ENCODE measurements at places on chromosomes 5 and 9.

GRCh38 chr9:72132052-72132451, 17.2 kb upstream of the GDA start:
- DNase-seq: no peak

- no peak for DNase-seq
Measured at GRCh38 chr5:126124706-126125345, 298.4 kb upstream of the GRAMD2B start.

GRCh38 chr5:141695627-141696215, 13.7 kb upstream of the ARAP3 start:
- no peak for DNase-seq

DNA sequence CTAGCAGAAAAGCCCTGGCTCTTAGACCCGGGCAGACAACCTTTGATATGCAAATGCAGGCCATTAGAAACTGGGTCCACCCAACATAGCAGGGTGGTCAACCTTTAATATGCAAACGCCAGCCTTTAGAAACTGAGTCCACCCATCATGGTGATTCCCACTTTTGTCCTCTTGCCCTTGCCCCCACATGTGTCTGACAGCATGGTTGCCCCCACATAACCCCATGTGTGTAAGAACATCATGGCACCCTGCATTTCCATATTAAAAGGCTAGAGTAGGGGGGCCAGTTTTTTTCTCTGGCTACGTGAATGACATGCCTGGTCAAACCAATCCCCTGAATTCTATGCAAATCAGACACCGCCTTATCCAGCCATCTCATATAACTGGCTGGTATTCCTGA, 273.2 kb upstream of the PRDM9 start:
- no peak for DNase-seq

DNA sequence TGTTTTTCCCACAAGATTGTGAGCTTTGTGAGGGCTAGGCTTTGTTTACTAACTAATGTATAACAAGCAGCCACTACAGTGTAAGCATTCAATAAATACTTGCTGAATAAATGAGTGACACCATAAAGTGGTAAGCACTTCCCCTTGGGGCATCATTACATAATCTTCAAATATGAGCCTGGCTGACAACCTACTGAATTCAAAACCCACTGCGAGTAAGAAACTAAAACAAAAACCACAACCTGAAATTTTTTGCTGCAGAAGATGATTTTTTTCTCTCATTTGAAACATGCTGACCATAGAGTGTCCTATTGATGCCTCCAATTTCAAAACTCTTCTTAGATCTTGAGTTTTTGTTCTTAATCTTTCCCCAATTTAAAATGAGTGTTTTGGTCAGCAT, 331.3 kb upstream of the CCNG1 start:
- DNase-seq: no peak

- no peak for DNase-seq
Measured at GRCh38 chr5:10649666-10650380, 86.0 kb downstream of the ANKRD33B start.

DNA sequence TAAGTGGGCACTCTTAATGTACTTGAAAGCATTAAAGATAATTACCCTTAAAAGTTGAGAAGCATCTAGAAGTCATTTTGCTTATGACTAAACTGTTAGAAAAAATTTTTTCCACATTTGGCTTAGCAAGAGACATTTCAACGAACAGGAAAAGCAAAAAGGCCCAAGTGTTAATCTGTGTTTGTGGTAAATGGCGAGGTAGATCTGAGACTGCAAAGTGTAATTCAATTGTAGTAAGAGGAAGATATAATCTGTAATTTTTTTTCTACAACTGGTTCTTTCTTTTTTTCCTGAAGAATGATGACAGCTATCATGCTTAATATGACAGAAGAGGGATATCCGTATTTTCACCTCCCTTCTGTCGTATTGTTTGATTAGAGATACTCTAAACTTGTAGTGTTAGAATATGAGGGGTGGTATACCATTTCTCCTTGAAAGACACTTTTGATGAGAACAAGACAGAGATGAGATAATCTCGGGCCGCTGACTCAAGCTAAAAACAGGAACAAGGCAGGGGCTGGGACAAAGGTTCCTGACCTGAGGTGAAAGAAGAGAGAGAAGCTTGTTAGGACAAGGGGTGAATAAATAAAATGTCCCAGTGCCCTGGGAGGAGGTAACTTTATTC, 459.3 kb upstream of the ZNF608 start:
- no peak for DNase-seq

DNA sequence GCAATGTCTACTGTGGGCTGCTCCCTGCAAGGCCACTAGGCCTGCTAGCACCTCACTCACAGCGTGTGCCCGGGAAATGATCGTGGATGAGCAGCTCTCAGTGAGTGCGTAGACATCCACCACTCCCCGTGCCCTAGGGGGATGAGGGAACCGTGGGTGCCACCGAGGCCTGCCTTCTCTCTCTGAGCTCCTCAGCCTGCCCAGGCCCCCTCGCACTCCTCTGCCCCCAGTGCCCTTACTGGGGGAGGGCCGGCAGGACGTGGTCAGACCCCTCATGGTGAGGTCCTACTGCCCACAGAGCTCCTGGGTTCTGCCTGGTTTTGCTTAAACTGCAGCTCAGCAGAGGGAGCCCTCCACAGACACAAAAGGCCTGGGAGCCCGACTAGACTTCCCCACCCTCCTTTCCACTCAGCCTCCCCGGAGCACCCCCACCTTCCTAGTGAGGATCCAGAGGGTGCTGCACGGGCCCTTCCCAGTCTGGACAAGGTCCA, 220.0 kb downstream of the CACNA1B start:
- DNase-seq: peak; percentile 80

GRCh38 chr5:168165221-168165914, 126.1 kb upstream of the WWC1 start:
- DNase-seq: no peak

DNA sequence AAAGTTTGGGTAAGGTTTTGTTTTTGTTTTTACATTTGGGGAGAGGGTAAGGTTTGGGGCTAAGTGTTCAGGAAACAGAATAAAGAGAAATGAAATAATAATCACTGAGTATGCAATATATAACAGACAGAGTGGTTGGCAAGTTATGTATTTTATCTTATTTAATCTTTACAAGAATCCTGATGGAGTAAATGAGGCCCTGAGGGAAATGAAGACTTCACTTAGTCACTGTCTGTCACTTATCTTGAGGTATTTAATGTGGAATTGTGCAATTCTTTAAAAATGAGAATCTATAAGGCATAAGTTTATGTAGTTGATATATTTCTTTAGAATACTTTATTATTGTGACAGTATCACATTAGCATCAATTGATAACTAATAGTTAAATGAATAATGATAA, 48.1 kb downstream of the TEK start:
- no peak for DNase-seq

GRCh38 chr5:107516452-107517184, 154.1 kb downstream of the EFNA5 start:
- DNase-seq: no peak

- no peak for DNase-seq
Measured at GRCh38 chr5:61918611-61919010, 387.4 kb upstream of the KIF2A start.

- DNase-seq: no peak
Measured at GRCh38 chr5:16926417-16926816, 9.7 kb downstream of the MYO10 start.

DNA sequence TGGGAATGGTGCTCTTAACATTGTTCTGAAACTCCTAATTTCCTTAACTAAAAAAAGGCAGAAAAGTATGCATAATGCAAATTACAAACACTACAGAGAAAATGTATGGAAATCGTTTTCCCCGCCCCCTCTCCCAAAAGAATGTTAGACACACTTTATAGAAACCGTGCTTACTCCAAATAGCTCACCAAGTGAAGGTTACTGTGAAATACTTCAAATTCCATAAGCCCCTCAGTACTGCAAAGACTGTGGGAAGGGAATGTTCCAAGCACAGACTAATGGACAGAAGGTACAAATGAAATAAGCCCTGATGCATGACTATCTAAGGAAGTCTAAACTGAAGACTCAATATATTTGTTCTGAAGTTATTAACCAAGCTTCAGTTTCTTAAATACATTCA, 12.5 kb downstream of the MAPKAP1 start:
- no peak for DNase-seq

DNA sequence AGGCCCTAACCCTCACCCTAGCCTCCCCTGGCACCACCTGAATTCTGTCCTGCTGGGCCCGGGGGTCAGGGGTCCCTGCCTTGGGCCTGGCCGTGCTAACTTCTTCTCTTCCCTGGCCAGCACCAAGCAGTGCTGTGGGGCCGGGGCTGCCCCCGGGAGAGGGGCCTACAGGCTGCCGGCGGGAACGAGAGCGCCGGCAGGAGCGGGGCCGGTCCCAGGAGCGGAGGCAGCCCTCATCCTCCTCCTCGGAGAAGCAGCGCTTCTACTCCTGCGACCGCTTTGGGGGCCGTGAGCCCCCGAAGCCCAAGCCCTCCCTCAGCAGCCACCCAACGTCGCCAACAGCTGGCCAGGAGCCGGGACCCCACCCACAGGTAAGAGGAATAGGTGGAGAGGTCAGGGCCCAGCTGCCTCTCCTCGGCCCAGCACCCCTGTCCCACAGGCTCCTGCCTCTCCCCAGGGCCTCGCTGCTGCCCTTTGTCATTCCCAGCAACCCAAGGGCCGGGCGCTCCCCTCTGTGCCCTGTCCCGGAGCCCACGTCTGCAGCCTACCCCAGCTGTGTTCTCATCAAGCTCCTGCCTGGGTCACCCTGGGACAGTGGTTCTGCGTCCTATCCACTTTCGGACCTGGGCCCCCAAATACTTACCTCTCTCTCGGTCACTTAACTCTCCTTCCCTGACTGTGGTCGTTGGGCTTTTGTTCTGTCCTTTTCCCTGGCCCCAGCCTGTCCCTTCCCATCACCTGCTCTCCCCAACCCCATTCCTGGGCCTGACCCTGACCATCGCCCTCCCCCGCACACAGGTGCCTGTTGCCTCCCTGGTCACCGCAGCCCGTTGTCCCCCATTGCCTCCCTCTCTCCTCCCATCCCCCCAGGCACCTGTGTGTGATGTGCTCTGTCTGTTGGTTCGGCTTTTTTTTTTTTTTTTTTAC, 243.2 kb downstream of the CACNA1B start:
- DNase-seq: no peak

GRCh38 chr5:151036556-151036955, 16.2 kb downstream of the GPX3 start:
- no peak for DNase-seq

- DNase-seq: no peak
Measured at GRCh38 chr5:115494570-115495289, 49.8 kb downstream of the FEM1C start.

DNA sequence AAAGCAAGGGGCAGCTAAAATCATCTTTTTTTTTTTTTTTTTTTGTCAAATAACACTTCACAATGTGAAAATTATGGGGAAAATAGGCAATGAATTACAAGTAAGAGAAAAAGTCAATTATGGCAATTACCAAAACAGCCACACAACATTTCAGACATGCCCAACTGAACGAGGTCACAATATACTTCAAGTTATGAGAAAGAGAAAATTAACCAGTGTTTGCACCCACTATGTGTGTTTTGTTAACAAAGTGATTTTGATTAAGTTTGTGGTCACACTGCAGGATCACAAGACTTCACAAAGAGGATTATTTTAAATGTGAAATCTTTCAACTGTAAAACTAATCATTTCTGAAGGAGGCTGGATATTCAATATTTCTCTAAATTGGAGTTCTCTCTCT, 1032.8 kb upstream of the DMAC1 start:
- no peak for DNase-seq

DNA sequence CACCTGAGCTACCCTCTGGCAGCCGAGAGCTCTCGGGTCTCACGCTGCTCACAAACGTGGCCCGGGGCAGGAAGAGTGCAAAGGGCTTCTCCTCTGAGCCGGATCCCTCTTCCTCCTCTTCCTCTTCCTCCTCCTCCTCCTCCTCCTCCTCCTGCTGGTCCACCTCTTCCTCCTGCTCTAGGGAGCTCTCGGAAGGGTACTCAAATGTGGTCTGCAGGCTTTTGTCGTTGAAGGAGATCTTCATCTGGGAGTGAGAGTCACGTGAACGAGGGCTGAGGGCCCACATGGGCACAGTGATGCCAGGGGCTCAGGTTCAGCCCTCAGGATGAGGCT, 3.9 kb downstream of the SSNA1 start:
- DNase-seq: no peak

- no peak for DNase-seq
Measured at GRCh38 chr5:9865574-9865973, 235.4 kb upstream of the TAS2R1 start.

DNA sequence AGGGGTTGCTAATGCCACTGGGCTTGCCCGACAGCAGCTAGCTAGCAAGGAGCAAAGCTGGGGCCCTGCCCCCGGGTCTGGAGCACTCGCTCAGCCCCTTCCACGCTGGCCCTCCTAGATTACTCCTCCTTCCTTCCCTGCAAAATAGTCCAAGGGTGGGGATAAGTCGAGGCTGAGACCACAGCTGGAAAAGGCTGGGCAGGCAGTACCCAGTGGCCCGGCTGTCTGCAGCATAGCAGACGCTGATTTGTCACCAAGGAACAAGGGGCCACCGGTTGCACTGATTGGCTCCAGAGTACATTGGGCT, 73.9 kb downstream of the ADAMTS2 start:
- DNase-seq: no peak

- no peak for DNase-seq
Measured at GRCh38 chr5:57439601-57440000, 43.0 kb downstream of the ACTBL2 start.

GRCh38 chr9:16217943-16218701, 652.3 kb downstream of the BNC2 start:
- no peak for DNase-seq

DNA sequence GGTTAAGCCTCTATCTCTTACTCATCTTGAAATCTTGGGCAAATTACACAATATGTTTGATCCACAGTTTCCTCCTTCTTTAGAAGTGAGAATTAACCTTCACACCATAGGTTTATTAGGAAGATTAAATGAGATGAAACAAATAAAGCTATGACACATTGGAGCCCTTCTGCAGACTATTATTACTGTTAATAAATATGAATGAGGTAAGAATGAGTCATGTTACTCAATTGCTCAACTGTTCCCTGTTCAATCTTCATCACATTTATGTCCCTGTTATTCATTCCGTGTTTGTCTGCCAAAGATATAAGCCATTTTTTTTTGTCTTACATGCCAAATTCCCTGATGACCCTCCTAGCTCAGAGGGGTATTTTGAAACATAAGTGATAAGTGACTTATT, 52.1 kb upstream of the PAPPA start:
- DNase-seq: no peak

- no peak for DNase-seq
Measured at GRCh38 chr9:33263131-33264002, 1.1 kb downstream of the BAG1 start.

GRCh38 chr9:97806721-97807120, 46.3 kb upstream of the FOXE1 start:
- DNase-seq: no peak

DNA sequence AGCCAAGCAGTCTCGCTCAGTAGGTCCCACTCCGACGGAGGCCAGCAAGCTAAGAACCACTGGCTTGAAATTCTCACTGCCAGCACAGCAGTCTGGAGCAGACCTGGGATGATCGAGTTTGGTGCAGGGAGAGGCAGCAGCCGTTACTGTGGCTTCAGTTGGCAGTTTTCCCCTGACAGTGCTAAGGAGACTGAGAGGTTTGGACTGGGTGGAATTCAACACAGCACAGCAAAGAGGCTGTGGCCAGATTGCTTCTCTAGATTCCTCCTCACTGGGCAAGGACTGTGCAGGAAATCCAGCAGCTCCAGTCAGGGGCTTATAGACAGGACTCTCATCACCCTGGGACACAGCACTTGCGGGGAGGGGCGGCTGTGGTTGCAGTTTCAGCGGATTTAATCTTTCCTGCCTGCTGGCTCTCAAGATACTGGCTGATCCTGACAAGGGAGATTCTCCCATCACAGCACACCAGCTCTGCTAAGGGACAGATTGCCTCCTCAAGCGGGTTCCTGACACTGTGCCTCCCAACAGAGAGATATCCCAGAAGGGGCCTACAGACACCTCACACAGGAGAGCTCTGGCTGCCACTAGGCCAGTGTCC, 122.1 kb downstream of the YIPF5 start:
- no peak for DNase-seq

Data from osteocyte (in vitro differentiated cells).